Stimulated activated CD8-positive, alpha-beta memory T cell treated with anti-CD3 and anti-CD28 coated beads, Interleukin-2, amount 100 ng/mL, for 48 hours (primary cell): ENCODE measurements at places on chromosomes 3 and 15.

DNA sequence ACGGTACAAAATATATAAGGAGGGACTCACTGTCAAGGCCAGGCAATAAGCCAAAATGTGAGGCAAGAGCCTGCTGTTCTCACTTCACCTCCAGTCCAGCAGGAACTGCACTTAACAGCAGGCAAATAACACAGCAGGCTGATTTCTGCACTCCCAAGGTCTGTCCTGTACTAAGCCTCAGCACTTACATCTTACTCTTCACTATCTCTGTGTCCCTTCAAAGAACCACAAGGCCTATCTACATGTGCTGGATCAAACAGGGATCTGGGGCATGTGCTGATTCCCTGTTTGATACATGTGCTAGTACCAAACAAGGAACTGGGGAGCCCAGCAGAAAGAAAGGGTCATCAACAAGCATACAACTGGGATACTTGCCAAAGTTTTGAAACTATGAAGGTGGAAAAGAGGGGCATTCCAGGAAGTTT lies 22.2 kb downstream of the UACA start:
- no peak for DNase-seq

DNA sequence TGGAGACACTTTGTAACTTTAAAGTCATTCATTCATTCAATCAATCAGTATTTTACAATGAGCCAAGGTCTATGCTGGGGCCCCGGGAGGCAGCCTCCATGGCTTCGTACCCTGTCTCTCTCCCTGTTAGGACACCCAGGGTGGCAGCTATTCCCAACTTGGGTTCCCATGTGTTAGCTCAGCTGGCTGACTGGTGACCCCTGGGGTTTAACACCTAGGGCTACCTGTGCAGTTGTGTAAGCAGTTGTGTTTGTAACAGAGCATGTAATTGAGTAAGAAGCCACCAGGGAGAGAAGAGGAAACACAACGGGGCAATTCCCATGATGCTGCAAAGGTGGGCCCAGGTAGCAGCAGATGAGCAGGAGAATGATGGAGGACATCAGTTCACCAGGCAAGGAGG lies 132.4 kb downstream of the ADAMTS9 start:
- no peak for DNase-seq

DNA sequence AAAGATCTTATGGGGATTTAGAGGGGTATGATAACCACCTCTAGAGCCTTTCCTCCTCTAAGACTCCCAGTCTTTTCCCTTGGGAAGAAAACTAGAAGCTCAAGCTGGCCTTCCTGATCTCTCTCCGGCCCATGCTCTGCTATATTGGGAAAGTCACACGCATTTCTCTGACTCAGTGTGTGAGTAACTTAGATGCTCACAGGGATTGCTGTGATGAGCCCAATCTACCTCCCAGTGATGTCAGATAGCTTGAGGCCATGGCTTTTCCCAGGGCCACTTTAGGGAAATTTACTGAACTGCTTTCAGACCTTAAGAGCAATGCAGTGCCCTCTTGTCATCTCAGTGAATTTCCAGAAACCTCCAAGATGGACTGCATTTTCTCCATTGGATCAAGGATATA lies 8.6 kb upstream of the ST8SIA2 start:
- no peak for DNase-seq

DNA sequence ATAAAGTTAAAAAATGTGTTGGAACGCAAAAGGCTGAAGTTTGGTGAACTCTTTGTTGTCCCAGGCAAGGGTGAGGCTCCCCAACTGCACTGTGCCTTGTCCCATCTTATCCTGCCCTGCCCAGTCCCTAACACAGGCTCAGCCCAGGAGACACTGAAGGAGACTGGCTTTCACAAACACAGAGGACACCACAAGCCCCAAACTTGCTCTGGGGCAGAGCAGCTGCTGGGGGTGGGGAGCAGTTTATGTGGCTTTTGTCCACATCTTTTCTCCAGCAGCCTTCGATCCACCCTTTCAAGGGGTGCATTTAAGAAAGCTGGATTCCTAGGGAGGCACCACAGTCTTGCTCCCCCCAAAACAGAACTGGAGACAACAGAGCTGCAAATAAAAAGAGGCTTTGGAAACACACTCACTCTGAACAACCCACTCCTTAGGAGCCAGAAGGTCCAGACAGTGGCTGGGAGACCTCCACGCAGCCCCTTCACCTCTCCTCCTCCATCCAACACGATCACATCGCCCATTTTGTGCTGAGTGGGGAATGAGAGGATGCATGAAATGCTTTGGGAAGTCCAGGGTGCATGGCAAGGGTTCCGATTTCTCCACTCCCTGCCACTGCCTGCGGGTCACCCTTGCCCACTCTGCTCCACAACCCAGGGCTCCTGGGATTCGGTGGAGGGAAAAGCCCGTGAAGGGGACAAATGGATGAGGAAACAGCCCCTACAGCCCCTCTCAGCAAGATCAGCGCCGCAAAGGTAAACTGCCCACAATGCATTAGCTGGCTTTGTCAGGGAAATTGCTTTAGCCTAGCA lies 260.5 kb upstream of the TLE3 start:
- no peak for DNase-seq

DNA sequence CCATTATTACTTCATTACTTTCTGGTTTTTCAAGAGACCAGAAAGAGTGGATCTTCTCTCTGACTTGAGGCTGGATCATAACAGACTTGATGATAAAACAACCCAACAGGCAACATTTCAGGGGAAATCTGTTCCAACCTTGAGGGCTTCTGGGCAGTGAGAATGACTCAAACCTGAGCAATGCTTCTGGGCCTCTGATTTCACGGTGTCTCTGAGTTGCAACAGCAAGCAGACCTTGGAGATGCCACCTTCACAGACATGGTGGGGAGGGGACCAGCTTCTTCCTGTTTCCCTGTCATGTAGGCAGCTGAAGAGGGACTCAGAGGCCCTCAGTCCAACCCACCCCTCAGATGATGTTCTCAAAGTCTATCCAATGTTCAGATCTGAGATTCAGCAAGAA lies 104.0 kb downstream of the ABHD5 start:
- no peak for DNase-seq

- DNase-seq, result no peak
Measured at GRCh38 chr3:78645628-78646310, 1122.0 kb downstream of the ROBO1 start.

DNA sequence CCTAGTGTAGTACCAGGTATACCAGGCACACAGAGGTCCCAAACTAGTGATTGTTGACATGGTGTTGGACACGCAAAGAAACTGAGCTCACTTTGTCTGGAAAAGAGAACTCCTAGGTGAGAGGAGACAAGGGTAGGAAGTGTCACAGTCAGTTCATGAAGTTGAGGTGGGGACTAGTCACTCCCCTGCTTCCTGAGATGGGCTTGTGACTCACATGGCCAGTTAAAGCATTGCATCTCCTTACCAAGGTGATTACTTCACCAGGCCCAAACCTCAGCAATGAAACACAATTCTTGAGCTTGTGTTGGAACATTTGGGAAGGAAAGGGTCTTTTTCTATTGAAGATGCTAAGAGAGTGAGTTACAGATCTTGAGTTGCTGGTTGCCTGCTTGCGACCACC lies 49.2 kb upstream of the RAD18 start:
- no peak for DNase-seq

DNA sequence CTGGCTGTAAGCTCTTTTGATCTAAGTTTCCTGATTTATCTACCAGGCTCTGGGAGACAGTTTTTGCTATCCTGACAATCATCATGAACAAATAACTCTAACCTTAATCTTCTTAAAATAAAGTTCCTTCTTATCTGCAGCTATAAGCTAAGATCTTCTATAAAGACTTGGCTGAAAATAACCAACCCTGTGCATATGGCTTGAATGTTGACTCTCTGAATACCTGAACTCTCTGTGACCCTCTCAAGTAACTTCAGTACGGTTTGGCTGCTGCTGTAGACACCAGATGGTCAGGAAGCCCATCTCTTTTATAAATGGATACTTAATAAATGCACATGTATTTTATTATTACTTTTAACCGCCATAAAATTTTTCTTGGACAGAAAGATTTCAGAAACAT lies 412.4 kb upstream of the CBLB start:
- DNase-seq, result no peak
